GM12878 (cell line): ENCODE measurements at places on chromosomes 3 and 15. TPM values are rescaled to one million over a fixed set of nuclear protein-coding genes. Genes with fewer than 3 reads are reported as not detected.

GRCh38 chr3:83250613-83251012 lies 1489.2 kb upstream of the GBE1 start:
- no peak overlapping the region for H3K4me3 ChIP-seq
- H3K27ac ChIP-seq: no peak overlapping the region
- no peaks in the 10 kb centered on the region for H3K4me1 ChIP-seq
- no peak for DNase-seq
- H3K27me3 ChIP-seq: no peaks in the 10 kb centered on the region

GRCh38 chr3:49403891-49404290 lies 7.9 kb downstream of the RHOA start:
- H3K27me3 ChIP-seq: no peaks in the 10 kb centered on the region
- peaks cover 8% of the 10 kb centered on the region for H3K36me3 ChIP-seq
- peaks cover 17% of the 10 kb centered on the region for H3K4me1 ChIP-seq
- no peak overlapping the region for H3K27ac ChIP-seq

DNA sequence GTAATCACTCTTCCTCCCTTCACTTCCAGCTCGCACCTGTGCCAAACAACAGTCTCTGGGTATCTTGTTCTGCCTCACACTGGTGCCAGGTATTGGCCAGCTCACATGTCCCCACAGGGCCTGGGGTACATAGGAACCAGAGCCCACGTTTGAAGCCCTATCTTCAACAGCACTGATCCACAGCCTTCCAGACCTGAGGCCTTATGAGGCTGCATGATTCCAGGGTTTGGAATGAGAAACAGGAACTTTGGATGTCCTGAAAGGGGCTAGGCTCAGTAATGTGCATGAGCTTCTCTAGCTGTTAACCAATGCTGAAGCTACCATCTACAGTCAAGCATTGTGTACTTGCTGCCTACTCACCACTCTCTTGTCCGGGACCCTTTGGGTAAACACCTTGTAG lies 92.4 kb downstream of the GPR156 start:
- H3K27me3 ChIP-seq: no peaks in the 10 kb centered on the region
- H3K36me3 ChIP-seq: no peaks in the 10 kb centered on the region
- no peak overlapping the region for H3K4me3 ChIP-seq

DNA sequence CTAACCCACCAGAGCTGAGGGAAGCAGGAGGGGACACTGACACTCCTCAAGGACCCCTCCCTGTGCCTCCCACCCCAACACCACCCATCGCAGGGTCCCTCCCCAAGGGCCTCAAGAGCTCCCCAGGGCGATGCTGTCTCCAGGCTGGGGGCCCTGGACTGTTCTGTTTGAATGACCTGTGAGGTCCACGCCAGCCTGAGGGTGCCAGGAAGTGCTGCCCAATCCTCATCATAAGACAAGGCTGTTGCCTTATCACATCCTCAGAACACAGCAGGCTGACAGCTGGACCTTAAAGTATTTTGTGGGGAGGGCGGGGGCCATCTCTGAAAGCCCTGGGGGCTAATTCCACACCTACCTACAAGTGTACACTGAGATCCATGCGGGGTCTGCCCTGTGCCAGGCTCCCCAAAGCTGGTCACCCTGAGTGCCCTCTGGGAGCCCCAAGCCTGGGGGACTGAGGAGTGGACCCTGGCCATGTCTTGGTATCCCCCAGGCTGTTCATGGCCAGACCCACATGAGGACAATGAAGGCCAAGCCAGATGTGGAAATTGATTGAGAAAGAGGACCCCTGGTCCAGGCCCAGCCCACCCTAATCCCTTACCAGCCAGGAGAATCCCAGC lies 23.8 kb upstream of the GOLGA6C start:
- H3K36me3 ChIP-seq: no peaks in the 10 kb centered on the region
- no peaks in the 10 kb centered on the region for H3K27me3 ChIP-seq
- DNase-seq: no peak

Gene DLEC1
- polyA plus RNA-seq: 0.29 TPM in 1 of 2 replicates, not detected in the other
